ENCODE measurements at places on chromosomes 7 and 10.

- DNase-seq: no peak
Measured at GRCh38 chr7:126557271-126557670, 695.5 kb downstream of the GRM8 start.

GRCh38 chr10:8071666-8072065 lies 17.2 kb downstream of the GATA3 start:
- no peak for DNase-seq

GRCh38 chr10:63977329-63977923 lies 456.2 kb downstream of the REEP3 start:
- DNase-seq: no peak

DNA sequence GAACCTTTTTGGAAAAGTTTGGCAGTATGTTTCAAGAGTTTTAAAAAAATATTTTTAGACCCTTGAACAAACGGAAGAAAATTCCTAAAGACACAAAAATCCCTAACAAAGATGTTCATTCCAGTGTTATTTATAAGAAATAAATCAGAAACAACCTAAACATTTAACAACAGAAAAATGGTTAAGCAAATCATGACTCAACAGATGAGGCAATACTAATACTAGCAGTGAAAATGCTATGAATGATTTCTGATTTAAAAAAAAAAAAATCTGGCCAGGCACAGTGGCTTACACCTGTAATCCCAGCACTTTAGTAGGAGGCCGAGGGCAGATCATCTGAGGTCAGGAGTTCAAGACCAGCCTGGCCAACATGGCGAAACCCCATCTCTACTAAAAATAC lies 61.0 kb downstream of the ARHGAP12 start:
- DNase-seq: no peak

DNA sequence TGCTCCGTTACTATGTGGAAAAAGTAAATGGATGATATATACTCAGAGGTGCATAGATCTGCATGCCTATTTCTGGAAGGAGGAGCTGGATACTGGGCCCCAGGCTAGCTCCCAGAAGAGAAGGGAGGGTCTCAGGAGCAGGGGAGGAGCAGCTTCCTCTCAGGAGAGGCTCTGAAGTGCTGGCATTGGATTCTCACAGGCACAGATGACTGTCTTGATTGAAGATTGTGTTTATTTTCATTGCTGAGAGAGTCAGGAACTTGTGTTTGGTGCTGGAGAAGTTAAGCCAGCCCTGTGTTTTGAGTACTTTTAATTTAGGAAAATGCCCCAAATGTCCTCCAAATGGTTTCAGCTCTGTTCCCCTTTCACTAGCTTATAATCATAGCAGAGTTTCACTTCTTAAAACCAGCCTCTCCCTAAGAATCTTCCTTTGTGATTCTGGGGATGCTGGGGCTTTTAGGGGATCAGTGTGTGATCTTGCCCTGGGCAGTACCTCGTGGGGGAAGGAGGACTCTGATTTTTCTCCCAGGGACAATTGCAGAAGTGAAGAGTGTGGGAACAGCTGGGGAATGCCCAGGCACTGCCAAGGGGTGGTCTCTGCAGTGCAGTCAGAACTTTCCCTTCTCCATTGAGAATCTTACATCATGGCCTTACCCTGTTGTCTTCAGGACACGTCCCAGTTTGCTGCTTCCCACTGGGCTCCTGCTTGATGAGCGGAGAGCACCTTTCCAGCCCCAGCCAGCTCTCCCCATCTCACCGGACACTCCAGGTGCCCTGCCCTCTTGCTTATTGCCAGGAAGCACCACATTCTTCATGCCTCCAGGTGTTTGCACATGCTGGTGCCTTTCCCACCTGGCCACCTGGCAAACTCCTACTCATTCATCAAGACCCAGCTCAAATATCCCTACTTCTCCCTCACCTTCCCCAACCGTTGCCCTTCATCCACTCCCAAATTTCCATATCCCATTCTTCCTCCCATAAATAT lies 102.8 kb downstream of the ARHGAP22 start:
- no peak for DNase-seq
